ENCODE measurements at places on chromosomes 1 and 21. TPM values are rescaled to one million over a fixed set of nuclear protein-coding genes. Genes with fewer than 3 reads are reported as not detected.

The RGSL1 gene
- not detected for total RNA-seq

The PLEKHN1 gene
- 2.8 TPM for total RNA-seq

The VHLL gene
- 0.98 TPM for total RNA-seq

The HUNK gene
- 0.32 TPM for total RNA-seq

The ABCA4 gene
- total RNA-seq: 3.5 TPM

The MAGI3 gene
- 66.9 TPM for total RNA-seq

The AJAP1 gene
- 0.16 TPM for total RNA-seq

The PLA2G2C gene
- total RNA-seq: 0.33 TPM

DNA sequence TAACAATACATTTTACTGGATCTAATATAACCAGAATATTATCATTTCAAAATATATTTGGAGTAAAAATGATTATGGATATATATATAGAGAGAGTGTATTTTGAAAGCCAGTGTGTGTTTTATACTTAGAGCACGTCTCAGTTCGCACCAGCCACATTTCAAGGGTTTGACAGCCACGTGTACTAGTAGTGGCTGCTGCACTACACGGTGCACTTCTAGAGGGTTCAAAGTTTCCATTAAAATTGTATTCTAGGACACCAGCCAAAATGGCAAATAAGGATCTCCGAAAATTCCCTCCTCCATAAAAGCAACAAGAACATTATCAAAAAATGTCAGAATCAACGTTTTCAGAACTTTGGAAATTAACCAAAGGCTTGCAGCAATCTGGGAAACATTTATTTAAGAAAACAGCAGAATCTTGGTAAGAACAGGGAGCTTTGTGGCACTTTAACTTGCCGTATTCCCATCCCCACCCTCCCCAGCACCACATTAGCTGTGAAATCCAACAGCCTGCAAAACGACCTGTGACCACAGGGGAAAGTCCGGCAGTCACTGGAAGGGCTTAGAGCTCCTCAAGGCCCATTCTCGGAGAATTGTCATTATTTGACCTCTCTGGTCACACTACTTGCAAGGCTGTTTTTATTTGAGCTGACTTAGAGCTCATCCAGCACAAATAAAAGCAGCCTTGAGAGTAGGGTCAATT lies 33.5 kb upstream of the MRPS6 start:
- H3K27ac ChIP-seq: no peak overlapping the region
- no peaks in the 10 kb centered on the region for H3K36me3 ChIP-seq
- no peak for DNase-seq
- H3K4me3 ChIP-seq: no peak overlapping the region
- H3K27me3 ChIP-seq: no peaks in the 10 kb centered on the region

GRCh38 chr1:1540090-1540817 lies at the start of gene TMEM240:
TSS of gene TMEM240 (minus strand) at chr1:1540624. CDS start at chr1:1540346, 278 bp downstream.
- H3K27me3 ChIP-seq: no peaks in the 10 kb centered on the region
- peak within 1 kb of the TSS; percentile 61 for H3K27ac ChIP-seq
- no peaks in the 10 kb centered on the region for H3K36me3 ChIP-seq
- DNase-seq: peak; percentile 44
- peaks cover 14% of the 10 kb centered on the region for H3K4me1 ChIP-seq

- no peaks in the 10 kb centered on the region for H3K4me1 ChIP-seq
- no peak overlapping the region for H3K4me3 ChIP-seq
- no peak for DNase-seq
- no peaks in the 10 kb centered on the region for H3K36me3 ChIP-seq
Measured at GRCh38 chr1:183834568-183834967, 29.6 kb downstream of the RGL1 start.

GRCh38 chr1:71967670-71968069 lies 314.7 kb downstream of the NEGR1 start:
- H3K36me3 ChIP-seq: no peaks in the 10 kb centered on the region
- DNase-seq: no peak
- no peaks in the 10 kb centered on the region for H3K27me3 ChIP-seq
- H3K27ac ChIP-seq: no peak overlapping the region
- H3K4me3 ChIP-seq: no peak overlapping the region

DNA sequence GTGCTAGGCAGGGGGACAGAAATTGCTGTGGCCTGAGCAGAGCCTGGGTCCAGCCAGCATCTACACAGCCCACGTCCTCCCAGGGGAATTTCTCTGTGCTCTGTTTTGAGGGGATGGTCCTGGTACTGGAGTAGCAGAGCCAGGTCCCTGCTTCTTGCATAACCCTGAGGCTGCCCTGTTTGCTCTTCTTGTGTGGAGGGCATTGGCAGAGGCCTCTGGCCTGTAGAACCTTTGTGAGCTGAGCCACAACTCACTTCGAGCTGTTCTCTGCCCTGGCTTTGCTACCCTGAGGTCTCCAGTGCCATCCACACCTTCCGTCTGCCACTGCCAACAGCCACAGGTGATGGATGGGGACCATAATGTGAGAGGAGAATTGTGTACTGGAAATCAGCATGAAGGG lies 101.9 kb downstream of the KCNJ15 start:
- no peak overlapping the region for H3K27ac ChIP-seq
- H3K4me3 ChIP-seq: no peak overlapping the region
- DNase-seq: no peak
- no peaks in the 10 kb centered on the region for H3K4me1 ChIP-seq

DNA sequence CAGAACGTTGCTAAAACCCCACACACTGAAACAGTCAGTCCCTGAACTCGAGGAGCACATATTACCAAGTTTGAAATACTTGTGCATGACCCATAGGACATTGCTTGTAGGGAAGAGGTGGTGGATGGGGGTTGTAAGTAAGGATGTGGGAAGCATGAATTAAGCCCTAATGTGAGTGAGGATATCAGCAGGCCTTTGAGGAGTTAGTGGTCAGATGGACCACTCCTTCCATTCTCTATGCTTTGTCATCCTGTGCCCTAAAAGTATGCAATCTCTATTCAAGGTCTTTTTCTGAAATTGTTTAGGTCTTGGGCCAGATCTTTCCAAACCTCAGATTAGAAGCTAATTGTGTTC lies 70.9 kb upstream of the SAMSN1 start:
- H3K4me1 ChIP-seq: no peaks in the 10 kb centered on the region
- no peaks in the 10 kb centered on the region for H3K36me3 ChIP-seq
- DNase-seq: no peak
- no peak overlapping the region for H3K27ac ChIP-seq

DNA sequence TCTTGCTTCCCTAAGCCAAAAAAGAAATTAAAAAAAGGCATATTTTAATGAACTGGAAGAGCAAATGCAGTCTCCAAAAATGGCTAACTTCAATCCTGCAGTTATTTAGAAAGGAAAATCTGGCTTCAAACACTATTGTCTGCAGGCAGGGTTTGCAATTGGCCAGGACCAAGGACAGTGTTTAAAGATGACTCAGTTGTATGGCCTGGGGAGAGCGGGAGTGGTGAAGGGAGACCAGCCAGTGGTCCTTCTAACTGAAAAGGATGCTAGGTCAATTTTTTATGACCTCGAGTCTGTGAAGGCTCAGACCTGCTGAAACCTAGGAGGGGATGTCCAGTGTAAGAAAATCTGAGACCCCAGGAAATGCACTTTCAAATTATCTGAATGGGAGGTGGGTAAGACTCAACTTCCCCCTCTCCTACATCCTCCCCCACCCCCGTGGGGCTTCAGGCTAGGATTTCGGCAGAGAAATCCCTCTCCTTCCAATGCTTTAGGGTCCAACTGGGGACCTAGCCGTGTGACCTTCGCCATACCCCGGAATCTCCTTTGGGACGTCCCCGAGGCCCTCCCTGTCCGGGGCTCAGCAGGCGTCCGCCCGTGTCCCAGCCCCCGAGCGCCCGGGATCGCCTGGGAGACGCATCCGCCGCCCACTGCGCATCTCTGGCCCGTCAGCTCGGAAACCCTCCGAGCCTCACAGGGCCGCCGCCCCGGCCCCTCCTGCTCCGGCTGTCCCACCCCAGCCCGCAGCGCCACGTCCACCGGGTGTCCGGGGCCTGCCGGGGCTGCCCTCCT lies 602 bp upstream of the RIMKLA start:
- H3K36me3 ChIP-seq: no peaks in the 10 kb centered on the region
- peaks cover 5% of the 10 kb centered on the region for H3K4me1 ChIP-seq
- no peak for DNase-seq
- H3K27me3 ChIP-seq: no peaks in the 10 kb centered on the region

DNA sequence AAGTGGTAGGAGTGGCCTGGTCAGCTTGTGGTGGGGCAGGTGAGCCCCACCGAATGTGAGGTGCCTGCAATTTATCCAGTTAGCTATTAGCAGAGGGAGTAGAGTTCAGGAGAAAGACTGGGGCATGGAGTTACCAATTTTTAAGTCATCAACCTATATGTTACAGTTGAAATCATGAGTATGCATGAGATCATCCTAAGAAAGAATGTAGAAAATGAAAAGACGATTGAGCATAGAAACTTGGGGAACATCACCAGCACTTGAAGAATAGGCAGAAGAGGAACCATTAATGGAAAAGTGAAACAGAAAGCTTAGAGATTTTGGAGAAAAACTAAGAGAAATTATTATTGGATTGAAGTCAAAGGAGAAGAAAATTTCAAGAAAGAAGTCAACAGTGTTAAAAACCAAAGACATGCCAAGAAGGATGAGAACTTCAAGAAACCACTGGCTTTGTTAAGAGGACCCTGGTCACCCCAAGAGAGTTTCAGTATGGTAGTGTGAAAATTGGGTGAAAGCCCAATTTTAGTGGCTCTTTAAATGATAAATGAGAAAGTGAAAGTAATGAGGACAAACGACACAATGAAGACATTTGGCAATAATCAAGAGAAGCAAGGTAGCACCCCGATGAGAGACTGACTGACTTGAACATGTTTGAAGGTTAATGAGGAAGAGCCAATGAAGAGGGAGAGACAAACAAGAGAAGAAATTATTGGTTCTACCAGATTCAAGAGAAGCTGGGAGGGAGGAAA lies 36.7 kb downstream of the DNASE2B start:
- no peak overlapping the region for H3K27ac ChIP-seq
- H3K36me3 ChIP-seq: no peaks in the 10 kb centered on the region
- H3K4me1 ChIP-seq: no peaks in the 10 kb centered on the region

GRCh38 chr1:230144758-230145504 lies 77.9 kb downstream of the GALNT2 start:
- DNase-seq: no peak
- H3K36me3 ChIP-seq: no peaks in the 10 kb centered on the region
- H3K27ac ChIP-seq: no peak overlapping the region
- no peaks in the 10 kb centered on the region for H3K27me3 ChIP-seq
- H3K4me1 ChIP-seq: peaks cover 25% of the 10 kb centered on the region

- H3K36me3 ChIP-seq: no peaks in the 10 kb centered on the region
- DNase-seq: no peak
- H3K4me3 ChIP-seq: peak overlapping the region; percentile 76
- no peaks in the 10 kb centered on the region for H3K27me3 ChIP-seq
Measured at GRCh38 chr1:153533689-153534201, 2.0 kb downstream of the S100A6 start.

- peak; percentile 85 for DNase-seq
- H3K4me1 ChIP-seq: peaks cover 10% of the 10 kb centered on the region
- no peaks in the 10 kb centered on the region for H3K36me3 ChIP-seq
- H3K27me3 ChIP-seq: no peaks in the 10 kb centered on the region
- H3K27ac ChIP-seq: peak overlapping the region; percentile 86
- no peak overlapping the region for H3K4me3 ChIP-seq
Measured at GRCh38 chr1:14912839-14913481, 240.6 kb upstream of the TMEM51 start.

DNA sequence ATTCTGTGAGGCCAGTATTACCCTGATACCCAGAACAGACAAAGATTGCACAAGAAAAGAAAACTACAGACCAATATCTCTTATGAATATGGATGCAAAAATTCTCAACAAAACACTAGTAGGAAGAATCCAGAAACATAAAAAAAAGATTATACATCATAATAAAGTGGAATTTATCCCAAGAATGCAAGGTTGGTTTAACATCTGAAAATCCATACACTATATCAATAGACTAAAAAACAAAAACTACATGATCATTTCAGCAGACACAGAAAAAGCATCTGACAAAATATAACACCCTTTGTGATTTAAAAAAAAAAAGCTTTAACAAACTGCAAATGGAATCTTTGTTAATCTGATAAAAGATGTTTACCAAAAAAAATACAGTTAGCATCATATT lies 12.2 kb upstream of the MPL start:
- no peaks in the 10 kb centered on the region for H3K27me3 ChIP-seq
- no peak overlapping the region for H3K27ac ChIP-seq
- no peak for DNase-seq
- no peak overlapping the region for H3K4me3 ChIP-seq

DNA sequence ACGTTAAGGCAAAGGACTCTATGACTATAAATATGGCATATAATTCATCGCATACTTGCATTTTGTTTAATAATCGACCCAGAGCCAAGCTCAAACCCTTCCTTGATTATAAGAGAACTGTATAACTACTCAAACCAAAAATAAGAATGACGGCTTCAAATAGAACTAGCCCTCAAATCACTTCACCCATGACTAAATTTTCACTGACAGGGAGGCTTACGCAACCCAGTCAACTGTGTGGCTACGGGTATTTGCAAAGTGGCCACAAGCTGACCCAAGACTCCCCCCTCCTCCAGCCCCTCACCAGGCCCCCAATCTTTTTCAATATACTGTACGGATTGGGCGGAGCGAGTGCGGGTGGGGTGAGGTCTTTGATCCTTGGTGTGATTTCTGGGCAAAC lies 268.3 kb downstream of the ASTN1 start:
- H3K36me3 ChIP-seq: no peaks in the 10 kb centered on the region
- H3K27me3 ChIP-seq: no peaks in the 10 kb centered on the region
- no peak for DNase-seq
- no peaks in the 10 kb centered on the region for H3K4me1 ChIP-seq
- H3K27ac ChIP-seq: no peak overlapping the region

GRCh38 chr1:147062956-147063355 lies 109.3 kb downstream of the PRKAB2 start:
- H3K27me3 ChIP-seq: no peaks in the 10 kb centered on the region
- DNase-seq: no peak
- H3K36me3 ChIP-seq: no peaks in the 10 kb centered on the region
- H3K4me3 ChIP-seq: no peak overlapping the region
- no peak overlapping the region for H3K27ac ChIP-seq
- H3K4me1 ChIP-seq: no peaks in the 10 kb centered on the region

GRCh38 chr1:235503403-235504121 lies 690 bp downstream of the B3GALNT2 start:
- no peak for DNase-seq
- no peaks in the 10 kb centered on the region for H3K4me1 ChIP-seq
- H3K27me3 ChIP-seq: no peaks in the 10 kb centered on the region
- H3K36me3 ChIP-seq: no peaks in the 10 kb centered on the region
- peak overlapping the region; percentile 69 for H3K4me3 ChIP-seq

DNA sequence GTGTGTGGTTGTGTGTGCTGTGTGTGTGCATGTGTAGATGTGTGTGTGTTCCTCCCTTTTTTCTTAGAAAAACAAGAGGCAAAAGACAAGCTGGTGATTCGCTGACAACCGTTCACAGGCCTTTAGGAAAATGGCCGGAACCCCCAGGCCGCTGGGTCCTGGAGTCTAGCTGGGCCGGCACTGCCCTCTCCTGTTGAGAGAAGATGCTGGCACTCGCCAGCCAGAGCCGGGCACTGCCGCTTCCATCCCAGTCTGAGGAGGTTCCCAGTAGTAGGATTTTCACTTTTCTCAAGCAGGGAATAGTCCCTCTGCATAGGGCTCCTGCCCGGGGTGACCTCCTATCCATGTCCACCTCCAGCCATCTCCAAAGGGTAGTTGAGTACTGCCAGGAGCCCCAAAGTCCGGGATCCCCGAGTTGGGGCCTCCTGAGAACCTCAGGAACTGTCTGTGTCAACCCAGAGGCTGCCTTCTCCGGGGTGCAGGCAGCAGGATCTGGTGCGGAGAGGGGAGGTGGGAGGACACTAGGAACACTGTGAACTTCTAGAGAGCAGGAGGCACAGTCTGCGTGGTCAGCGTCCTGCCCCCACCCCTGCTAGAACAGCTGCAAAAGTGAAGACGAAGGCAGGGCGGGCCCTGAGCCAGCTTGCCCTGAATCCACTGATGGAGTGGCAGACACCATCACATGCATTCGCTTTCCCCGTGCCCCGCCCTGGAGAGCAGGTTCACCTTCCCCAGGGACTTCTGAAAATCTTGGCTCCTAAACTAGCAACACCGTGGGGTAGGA lies 44.1 kb upstream of the ARHGEF16 start:
- no peaks in the 10 kb centered on the region for H3K4me1 ChIP-seq
- H3K36me3 ChIP-seq: no peaks in the 10 kb centered on the region
- no peak overlapping the region for H3K4me3 ChIP-seq
- DNase-seq: no peak

All from breast epithelium (tissue), 4 donors.